ENCODE measurements at places on chromosomes 4 and X. TPM values are rescaled to one million over a fixed set of nuclear protein-coding genes. Genes with fewer than 3 reads are reported as not detected.

PABPC5 gene
- total RNA-seq: not detected

DNA sequence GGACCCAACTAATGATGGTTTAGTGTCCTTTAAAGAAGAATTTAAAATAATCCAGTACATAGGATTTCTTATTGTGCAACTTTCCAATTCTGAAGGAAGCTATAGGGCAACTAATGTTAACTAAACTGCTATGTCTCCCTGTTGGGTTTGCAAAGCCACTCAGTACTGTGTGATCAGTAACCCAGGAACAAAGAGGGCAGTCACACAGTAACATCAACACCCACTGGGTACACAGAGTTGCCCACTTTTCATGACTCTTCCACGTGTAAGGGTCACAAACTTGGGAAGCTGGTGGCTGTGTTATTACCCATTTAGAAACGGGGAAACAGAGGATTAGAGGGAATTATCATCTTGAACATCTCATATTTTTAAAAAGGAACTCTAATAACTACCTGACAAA is 555.0 kb upstream of the DIPK2B start:
- no peak for DNase-seq

- DNase-seq: no peak
These were observed 159.9 kb upstream of the SLIT2 start for GRCh38 chr4:20091781-20092180.

DDX53 gene
- total RNA-seq: not detected

GRCh38 chr4:184889666-184890335 is 64.0 kb upstream of the ACSL1 start:
- DNase-seq: no peak
